ENCODE measurements at places on chromosomes 5 and 9.

- no peak for DNase-seq
Observed at GRCh38 chr9:85521371-85522197, 220.2 kb downstream of the AGTPBP1 start.

GRCh38 chr9:69190086-69190862 lies 16.2 kb downstream of the TJP2 start:
- DNase-seq = no peak

GRCh38 chr5:90865180-90865579 lies 306.6 kb downstream of the ADGRV1 start:
- DNase-seq = no peak

GRCh38 chr5:67809589-67809988 lies 406.0 kb upstream of the PIK3R1 start:
- peak; percentile 3 for DNase-seq

- peak; percentile 83 for DNase-seq
Observed at GRCh38 chr5:9054821-9055589, 490.9 kb downstream of the SEMA5A start.

DNA sequence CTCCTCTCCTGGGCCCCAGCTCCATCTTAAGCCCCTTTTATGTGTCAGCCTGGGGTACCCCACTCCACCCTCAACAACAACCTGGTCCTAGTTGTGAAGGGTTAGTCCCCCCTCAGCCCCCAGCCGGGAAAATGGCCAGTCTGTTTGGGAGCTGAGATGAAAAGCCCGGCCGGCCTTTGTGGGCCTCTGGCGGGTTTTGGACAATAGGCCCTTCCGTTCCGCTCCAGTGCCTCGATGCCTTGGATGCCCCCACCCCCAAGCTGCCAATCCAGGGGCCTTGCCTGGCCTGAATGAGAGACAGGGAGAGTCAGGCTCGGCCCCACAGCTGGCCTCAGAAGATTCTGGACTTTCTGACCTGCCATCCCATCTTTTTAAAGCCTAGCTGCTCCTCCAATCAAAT lies 9.2 kb downstream of the CNTFR start:
- DNase-seq = no peak

GRCh38 chr9:114006931-114007691 lies 71.0 kb downstream of the AMBP start:
- DNase-seq = no peak

GRCh38 chr9:87886210-87886932 lies 3.7 kb downstream of the SPATA31E1 start:
- DNase-seq = no peak

- DNase-seq = no peak
Observed at GRCh38 chr5:141574122-141574510, 44.7 kb downstream of the DIAPH1 start.

GRCh38 chr5:122301016-122301415 lies 11.0 kb upstream of the SNCAIP start:
- no peak for DNase-seq

GRCh38 chr9:106111039-106111730 lies 416.8 kb downstream of the TMEM38B start:
- no peak for DNase-seq

- DNase-seq = peak; percentile 61
Observed at GRCh38 chr5:131263648-131264450, at the start of gene CDC42SE2. Gene CDC42SE2, plus strand, starts transcription at chr5:131264053. Its CDS starts 95,441 bp downstream, at chr5:131359494.

GRCh38 chr5:178231539-178232123 lies 971 bp downstream of the PHYKPL start:
- DNase-seq = no peak

GRCh38 chr9:111525056-111525977 lies at the start of gene ZNF483:
Gene ZNF483, plus strand, starts transcription at chr9:111525179. Its CDS starts 2,217 bp downstream, at chr9:111527396.
- DNase-seq = peak; percentile 86

DNA sequence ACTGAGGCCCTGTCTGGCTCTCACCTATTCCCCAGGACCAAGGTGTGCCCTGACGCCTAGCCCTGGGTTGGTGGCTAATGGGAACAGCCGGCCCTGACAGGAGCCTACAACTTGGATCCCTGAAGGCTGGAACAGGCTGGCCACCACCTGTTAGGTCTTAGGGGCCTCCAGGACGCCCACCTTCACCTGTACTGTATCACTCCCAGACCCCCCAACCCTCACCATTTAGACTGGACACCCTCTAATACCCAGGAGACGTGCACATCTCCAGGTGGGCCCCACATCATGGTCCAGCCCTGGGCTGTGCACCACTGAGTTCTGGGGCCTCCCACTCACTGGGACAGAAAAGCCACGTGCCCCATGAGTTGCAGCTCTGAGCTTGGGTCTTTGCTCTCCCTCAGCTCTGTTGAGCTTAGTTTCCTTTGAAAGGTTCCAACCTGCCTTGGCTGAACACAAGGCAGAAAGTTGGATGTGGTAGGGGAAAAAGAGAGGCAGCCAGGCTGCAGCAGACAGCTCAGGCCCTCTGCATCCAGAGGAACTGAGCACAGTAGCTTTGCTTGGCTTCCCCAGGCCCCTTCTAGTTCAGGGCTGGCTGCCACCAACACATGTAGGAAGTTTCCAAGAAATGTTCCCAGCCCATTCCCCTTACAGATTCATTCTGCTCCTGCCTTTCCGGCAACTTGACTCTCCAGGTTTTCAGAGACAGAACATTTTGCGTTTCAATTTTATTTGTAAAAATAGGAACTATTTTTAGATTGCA lies 116.8 kb upstream of the TBC1D2 start:
- DNase-seq = no peak

DNA sequence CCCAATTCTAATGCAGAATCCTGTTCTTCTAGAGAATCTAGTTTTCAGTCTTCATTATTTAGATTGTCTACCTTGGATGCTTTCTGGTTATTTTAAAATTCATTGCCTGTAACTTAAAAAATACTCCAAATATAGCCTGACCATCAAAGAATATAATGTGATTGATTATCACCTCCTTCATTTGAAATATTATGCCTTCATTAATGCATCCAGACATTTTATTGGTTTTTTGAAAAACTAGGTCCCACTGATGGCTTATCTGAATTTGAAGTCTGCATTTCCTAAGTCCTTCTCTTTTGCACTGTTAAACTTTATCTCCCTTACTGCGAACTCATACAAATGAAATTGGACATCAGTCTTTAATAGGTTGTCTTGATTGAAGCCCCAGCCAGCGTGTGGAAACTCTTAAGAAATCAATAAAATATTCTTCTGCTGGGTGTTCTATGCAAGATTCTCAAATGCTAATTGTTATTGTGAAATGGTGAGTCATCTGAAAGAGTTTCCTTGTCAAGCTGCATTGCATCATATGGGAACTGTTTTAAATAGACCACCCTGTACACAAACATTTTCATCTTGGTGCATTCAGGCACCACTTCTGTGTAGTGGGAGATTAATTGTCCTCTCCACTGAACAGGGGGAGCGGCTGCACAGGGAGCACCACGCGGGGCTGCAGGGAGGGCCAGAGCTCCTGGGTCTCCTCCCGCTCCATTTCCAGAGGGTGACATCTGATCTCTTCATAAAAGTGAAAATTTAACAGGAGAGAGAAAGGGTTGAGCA lies 92.3 kb upstream of the FANCC start:
- peak; percentile 91 for DNase-seq

DNA sequence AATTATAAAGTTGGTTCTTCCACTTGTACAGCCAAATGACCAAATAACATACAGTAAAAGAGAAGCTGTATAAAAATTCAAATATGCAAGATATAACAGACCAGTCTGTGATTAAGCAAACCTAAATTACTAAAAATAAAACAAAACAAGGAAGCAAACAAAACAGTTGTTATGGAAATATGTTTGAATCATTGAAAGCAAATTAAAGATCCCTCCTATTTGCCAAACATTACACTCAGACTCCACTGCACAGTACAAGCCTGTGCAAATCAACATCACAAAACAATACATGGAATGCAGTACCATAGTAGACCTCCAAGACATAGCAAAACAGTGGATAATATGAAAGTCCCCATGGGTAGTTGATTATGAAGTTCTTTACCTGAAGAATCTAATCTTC lies 288.1 kb upstream of the PTGER4 start:
- peak; percentile 50 for DNase-seq

GRCh38 chr9:16682273-16682672 lies 188.2 kb downstream of the BNC2 start:
- DNase-seq = no peak

GRCh38 chr5:124238350-124238749 lies 508.1 kb downstream of the ZNF608 start:
- DNase-seq = peak; percentile 69

- DNase-seq = peak; percentile 43
Observed at GRCh38 chr9:5375091-5375490, 35.4 kb upstream of the RLN1 start.

- DNase-seq = peak; percentile 12
Observed at GRCh38 chr5:107887166-107887943, 216.6 kb upstream of the EFNA5 start.

- DNase-seq = peak; percentile 64
Observed at GRCh38 chr9:6552498-6553121, 92.9 kb downstream of the GLDC start.

DNA sequence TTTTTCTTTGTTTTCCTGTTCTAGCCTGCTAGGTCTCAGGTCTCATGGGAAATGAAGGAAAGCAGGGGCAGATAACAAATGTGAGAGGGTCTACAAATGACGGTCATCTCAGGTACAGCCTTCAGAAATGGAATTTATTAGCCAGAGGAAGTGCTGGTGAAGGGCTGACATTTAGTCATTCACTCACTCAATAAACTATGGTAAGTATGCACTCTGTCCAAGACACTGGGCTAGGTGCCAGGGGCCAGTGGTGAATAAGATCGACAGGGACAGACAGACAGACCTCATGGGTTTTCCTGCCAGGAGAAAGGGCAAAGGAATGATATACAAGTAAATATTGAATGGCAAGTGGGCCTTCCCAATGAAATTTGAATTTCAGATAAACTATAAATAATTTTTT lies 6.3 kb downstream of the PDE6A start:
- peak; percentile 82 for DNase-seq

DNA sequence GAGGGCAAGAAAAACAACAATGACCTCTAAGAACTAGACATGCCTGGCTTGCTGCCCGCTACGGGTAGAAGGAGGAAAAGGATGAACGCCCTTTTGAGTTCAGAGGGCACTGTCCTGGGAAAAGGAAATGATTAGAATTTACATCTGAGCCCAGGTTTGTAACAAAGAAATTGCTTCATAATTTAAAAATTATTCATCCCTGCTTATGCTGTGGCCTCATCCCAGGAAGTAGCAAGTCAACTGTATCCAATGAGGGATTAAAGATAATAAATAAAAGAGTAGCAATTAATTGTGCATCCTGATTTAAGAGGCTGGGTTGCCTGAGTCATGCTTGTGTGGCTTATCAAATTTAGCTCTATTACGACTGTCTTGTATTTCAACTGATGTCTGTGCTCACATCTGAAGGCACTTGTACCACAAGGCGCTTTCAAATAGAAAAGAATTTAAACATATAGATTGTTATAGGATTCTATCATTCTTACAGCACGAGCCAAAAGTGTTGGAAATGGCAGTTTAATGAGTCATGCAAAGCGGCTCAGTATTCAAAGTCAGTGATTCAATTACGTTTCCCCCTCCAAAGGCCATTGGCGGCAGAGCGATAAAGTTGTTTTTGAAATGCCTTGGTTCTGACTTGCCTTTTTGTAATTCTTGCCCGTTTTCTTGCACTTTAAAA lies 40.0 kb upstream of the DMRT1 start:
- peak; percentile 76 for DNase-seq

DNA sequence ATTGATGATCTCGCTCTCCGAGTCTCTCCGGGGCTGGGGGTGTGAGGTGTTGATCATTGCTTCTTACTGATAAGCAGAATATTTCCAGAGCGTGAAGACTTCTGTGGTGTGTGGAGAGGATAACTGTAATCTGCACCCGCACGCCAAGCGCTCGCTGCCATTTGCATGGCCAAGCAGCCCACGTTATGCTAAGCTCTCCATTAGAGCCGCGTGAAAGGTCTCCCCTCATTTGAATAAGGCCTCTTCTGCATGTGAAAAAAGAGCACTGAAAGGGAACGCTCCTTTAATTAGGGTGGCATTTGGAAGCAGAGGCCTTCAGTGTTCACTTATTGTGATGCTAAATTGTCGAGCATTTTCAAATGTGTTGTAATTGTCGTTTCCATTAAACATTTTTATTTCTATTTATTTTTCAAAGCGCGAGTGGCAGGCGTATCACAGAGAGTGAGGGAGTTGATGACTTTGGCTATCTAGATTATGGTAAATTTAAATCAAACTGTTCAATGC lies 163.6 kb upstream of the IRX2 start:
- no peak for DNase-seq

GRCh38 chr9:68873179-68873578 lies 140.7 kb downstream of the PRKACG start:
- DNase-seq = no peak

- DNase-seq = no peak
Observed at GRCh38 chr5:150674341-150674821, 13.3 kb downstream of the MYOZ3 start.

DNA sequence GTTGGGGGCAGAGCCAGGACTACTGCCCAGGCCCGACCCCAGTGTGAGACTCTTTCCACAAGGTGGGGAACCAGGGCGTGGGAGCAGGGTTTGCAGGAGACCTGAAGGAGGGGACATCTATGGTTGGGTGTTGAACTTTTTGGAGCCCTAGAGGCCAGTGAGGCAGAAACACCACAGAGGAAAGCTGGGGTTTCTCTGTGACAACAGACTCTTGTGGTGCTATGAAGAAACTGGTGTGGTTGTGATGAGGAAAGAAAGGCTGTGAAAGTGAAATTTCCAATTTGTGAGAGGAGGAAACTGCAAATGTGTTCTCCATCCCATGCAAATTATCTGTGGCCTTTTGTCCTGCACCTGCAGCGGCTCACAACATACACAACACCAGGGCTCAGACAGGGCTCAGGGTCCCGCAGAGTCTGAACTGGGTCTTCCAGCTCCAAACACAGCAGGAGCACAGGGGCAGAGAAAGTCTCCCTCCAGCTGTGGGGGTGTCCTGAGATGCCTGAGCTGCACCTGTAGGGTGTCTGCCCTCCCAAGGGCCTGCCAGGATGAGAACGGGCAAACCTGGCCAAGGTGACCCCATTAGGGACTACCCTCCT lies 51.4 kb upstream of the GRHPR start:
- DNase-seq = no peak

DNA sequence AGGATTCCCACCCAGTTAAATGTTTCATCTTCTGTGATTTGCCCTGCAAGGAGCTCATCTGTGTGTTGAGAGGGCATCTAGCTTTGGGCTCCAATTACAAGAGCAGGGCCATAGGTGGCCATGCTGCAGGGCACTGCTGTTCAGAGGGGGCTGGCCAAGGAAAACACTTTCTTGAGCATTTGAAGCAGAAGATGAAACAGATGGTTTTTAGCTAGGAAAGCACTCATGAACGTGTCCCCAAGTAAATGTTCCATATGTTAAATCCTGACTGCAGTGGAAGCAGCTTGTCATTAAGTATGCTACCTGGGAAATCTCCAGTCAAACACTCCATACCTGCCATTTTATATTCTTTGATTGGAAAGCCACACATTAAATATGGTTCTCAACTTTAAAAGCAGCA lies 176.6 kb downstream of the FBXL7 start:
- no peak for DNase-seq

Measured in bronchial epithelial cell (primary cell).